ENCODE measurements at places on chromosomes 1 and 21. TPM values are rescaled to one million over a fixed set of nuclear protein-coding genes. Genes with fewer than 3 reads are reported as not detected.
A peak's percentile ranks its signal among the peaks of the same experiment; 100 is the strongest.

ZBTB7B gene
- 26.2 TPM for total RNA-seq

GRCh38 chr1:2255420-2256369 lies 27.6 kb downstream of the SKI start:
- peak; percentile 87 for DNase-seq

- DNase-seq, result no peak
Observed at GRCh38 chr1:236998546-236998945, 5.7 kb downstream of the MT1HL1 start.

- DNase-seq, result no peak
Observed at GRCh38 chr1:209629621-209630382, 22.4 kb downstream of the LAMB3 start.

- DNase-seq, result peak; percentile 87
Observed at GRCh38 chr1:161153682-161154337, at the start of gene UFC1. UFC1 (plus strand) TSS chr1:161153978; CDS start chr1:161153998, 20 bp downstream.
